ENCODE measurements at places on chromosomes 5 and 9.

GRCh38 chr5:36713541-36713940 lies 107.1 kb downstream of the SLC1A3 start:
- no peak for DNase-seq

- no peak for DNase-seq
Observed at GRCh38 chr9:106960258-106960657, 97.3 kb downstream of the ZNF462 start.

DNA sequence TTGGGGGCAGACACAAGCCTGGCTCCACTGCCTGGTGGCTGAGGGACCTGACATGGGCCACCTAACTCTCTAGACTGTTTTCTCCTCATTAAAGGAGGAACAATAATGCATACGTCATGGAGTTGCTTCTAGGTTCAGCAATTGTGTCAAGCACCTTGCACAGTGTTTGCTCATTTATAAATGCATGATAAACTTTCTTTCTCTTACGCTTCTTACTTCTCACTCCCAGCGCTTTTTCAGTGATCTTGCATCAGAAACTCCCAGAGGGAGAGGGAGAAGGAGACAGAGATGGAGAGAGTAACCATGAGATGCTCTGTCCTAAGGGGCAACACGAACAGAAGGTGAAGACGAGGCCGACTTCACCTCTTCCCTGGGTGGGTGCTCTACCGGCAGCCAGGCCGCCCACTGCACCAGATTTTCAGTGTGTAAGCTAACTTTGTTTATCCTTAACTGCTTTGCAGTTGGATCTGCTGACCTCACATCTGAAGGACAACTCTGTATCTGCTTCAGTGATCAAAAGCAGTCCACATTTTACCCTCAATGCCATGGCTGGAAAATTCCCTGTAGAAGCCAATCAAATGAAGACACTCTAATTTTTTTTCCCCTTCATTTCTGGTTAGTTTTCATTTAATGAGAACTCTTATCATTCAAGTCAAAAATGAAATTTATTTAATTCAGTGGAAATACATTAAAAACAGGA lies 35.3 kb downstream of the MED27 start:
- DNase-seq = no peak

DNA sequence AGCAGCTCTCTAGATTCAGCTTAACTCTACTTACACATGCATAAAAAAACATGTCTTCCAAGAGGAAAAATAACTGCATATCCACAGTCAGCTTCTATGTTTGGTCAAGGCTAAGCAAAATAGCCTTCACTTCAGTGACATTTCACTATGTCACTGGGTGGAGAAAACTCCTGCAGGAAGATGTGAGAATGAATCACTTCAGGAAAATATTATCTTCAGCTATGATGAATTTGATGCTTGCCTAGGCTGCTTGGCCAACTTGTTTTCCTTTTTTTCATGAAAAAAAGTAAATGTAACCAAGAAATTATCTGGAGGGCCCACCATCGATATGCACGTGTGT lies 143.0 kb upstream of the ZNF608 start:
- no peak for DNase-seq

- no peak for DNase-seq
Observed at GRCh38 chr5:156762771-156763170, 87.3 kb upstream of the PPP1R2B start.

GRCh38 chr5:110588286-110588980 lies 138.0 kb downstream of the TMEM232 start:
- DNase-seq = no peak

- DNase-seq = no peak
Observed at GRCh38 chr5:8720506-8720905, 825.4 kb downstream of the SEMA5A start.
